ENCODE measurements at places on chromosomes 11 and 22. TPM values are rescaled to one million over a fixed set of nuclear protein-coding genes. Genes with fewer than 3 reads are reported as not detected.

Gene SLC6A5
- total RNA-seq: not detected

Gene CD248
- 13.2 TPM for total RNA-seq

Gene CARNS1
- 0.38 TPM for total RNA-seq

Gene IFTAP
- total RNA-seq: 20.9 TPM

Gene ARHGAP42
- total RNA-seq: 6.4 TPM

Gene TMEM80
- total RNA-seq: 17.0 TPM

Gene DERL3
- total RNA-seq: 1.3 TPM

Gene OR51E2
- not detected for total RNA-seq

Gene CHKB
- 51.2 TPM for total RNA-seq

Gene RPS6KB2
- 121 TPM for total RNA-seq

Gene IRAG1
- 3.5 TPM for total RNA-seq

Measured in esophagus squamous epithelium (tissue), 5 donors.